SW480 (cell line): ENCODE measurements at places on chromosomes 12 and 14.

- DNase-seq = no peak
These were observed 190.7 kb upstream of the BMP4 start for GRCh38 chr14:54147282-54147681.

- DNase-seq = peak; percentile 34
These were observed 188.8 kb downstream of the ESRRB start for GRCh38 chr14:76564471-76565422.

- peak; percentile 93 for DNase-seq
These were observed at the start of gene HEBP1 for GRCh38 chr12:12999959-13000615. Gene HEBP1 (minus strand): TSS chr12:13000265. CDS start chr12:13000114, 151 bp downstream.

- DNase-seq = peak; percentile 16
These were observed 311.4 kb downstream of the RGS6 start for GRCh38 chr14:72243309-72244293.

DNA sequence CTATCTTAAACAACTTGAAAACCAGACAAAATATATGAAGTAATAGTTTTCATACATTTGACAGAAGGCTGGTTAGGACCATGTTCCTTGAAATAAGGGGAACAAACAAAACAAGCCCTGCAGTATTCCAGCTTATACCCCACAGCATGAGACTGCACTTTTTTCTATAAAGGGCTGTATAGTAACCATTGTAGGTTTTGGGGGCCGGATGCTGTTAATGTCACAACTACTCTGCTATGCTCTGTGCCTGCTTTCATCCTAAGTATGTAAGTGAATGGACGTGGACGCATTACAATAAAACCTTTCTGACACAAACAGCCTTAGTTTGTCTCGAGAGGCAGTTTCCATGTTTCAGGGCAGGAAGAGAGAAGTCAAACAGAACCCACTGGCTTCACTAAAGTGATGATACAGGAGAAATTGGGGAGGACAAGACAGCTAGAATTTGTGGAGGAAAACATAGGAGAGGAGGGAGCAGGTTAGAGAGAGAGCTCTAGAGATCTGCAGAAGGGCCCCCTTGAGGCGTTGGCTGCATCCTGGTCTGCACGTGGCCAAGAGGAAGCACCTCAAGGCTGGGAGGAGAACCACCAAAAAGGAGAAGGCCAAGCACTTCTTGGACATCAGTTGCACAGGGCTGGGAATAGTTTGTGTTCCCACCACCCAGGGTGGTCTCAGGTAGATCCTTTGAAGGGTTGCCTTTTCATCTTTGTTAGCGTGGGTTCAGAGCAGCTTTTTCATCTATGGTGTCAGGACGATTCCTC is 63.7 kb downstream of the TRAF3 start:
- no peak for DNase-seq

DNA sequence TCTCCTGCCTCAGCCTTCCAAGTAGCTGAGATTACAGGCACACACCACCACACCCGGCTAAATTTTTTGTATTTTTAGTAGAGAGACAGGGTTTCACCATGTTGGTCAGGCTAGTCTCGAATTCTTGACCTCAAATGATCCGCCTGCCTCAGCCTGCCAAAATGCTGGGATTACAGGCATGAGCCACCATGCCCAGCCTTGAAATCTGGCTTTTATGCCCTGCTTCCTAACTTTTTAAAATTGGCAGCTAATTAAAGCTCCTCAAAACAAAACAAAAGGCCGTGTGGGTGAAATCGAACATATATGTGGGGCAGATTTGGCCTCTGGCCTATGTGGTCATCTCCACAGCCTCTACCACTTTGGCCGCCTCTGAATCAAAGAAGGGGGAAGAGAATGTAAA is 37.9 kb downstream of the KCTD10 start:
- DNase-seq = no peak

DNA sequence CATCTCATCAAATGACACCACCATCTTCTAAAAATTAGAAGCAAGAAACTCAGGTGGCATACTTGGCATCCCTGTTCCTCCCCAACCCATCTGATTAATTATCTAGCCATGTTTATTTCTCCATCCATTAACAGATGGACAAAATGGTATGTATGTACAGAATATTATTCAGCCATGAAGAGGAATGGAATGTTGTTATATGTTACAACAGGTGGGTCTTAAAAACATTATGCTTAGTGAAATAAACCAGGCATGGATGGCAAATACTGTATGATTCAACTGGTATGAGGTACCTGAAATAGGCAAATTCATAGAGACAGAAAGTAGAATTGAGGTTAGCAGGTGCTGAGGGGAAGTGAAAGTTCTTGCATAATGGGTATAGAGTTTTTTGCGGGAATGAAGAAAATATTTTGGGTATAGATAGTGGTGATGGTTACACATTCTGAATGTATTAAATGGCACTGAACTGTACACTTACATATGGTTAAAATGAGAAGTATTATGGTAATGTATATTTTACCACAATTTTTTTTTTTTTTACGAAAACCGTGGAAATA is 17.5 kb downstream of the YY1 start:
- DNase-seq = no peak

DNA sequence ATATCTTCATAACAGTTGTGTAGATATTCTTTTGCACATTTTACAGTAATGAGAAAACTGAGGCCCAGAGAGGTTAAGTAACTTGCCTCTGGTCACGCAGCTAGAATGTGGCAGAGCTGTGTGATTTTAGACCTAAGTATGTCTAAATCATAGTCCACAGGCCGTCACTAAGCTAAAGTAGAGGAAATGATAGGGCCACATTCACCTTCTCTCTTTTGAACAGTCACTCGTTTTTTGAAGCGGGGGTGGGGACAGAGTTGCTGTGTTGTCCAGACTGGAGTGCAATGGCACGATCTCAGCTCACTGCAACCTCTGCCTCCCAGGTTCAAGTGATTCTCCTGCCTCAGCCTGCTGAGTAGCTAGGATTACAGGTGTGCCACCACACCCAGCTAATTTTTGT is 68.5 kb downstream of the RASSF3 start:
- DNase-seq = no peak

- no peak for DNase-seq
These were observed 8.1 kb downstream of the TMEM179 start for GRCh38 chr14:104596451-104596918.
